IMR-90 (cell line): ENCODE measurements at places on chromosomes 5 and 9.

DNA sequence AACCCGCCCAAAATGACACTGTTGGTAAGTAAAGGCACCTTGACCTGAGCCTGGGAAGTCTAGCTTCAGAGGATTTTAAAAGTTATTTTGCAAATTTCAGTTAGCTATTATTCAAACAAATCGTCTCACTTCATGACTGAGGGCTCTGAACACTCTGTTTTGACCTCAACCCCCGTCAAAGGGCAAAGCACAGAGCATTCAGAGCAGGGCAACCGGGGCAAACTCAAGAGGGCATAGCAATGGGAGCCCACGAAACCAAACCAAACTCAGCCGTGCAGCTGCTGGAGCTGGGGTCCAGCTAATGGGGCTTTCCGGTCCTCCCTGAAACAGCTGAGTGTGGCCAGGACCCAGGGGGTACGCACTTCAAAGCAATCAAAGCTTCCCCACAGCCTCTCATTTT, 1.6 kb downstream of the C9 start:
- H3K27ac ChIP-seq = no peak overlapping the region
- no peaks in the 10 kb centered on the region for H3K36me3 ChIP-seq
- no peak for DNase-seq
- no peak overlapping the region for H3K4me3 ChIP-seq
- H3K4me1 ChIP-seq = no peaks in the 10 kb centered on the region

DNA sequence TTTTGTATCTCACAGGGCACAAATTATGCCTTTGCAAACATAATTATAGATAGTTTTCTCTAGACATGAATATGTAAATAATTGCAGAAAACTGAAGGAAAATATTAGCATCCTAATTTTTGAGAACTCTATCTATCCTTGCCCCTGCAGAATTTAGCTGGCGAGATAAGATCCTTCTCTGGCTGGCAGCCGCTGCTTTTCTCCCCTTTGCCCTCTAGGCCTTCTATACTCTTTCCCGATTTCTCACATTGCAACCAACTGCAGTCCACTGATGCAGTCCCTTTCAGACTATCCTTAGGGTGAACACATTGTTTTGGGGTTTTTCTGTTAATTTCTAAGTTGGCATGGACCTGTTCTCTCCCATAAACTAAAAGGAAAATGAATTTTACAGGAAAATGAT, 91.3 kb downstream of the CD180 start:
- H3K36me3 ChIP-seq = peaks cover 14% of the 10 kb centered on the region
- H3K4me1 ChIP-seq = peaks cover 2% of the 10 kb centered on the region; the same call in 1 of the 2 replicates
- H3K27me3 ChIP-seq = no peaks in the 10 kb centered on the region
- no peak for DNase-seq
- H3K27ac ChIP-seq = no peak overlapping the region

DNA sequence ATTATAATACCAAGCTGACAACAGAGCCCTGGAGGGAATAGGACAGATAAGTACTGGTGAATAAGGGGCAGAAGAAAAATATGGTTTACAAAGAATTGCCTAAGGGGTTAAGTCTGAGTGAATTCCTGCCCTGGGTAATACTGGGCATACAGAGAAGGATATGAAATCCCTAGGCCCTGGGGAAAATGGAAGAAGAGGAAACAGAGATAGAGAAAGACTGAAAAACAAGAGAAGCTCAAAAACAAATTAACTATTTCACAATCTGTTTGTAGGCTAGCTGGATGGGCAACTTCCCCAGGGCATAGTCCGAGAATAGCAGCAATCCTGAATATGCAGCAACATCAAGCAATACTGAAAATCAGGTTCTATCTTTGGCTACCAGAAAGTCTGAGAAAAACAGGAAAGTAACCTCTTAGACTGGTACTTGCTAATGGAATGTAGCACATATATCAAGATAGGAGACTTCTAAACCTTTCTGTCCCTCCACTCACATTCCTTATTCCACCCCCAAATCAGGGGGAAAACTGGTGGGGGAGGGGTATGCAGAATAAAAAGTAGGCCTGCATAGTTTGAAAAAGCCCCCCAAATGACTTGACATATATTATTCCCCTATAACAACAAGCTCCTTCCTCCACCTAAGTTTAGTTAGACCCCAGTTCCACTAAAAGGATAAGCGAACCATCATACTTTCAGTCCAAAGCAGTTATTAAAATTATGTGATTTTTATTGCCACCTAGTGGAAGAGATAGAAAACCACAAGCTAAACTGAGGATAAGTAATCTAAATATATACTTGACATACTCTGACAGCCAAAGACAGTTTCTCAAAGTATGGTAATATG, 20.6 kb downstream of the SLC38A9 start:
- H3K4me1 ChIP-seq = no peaks in the 10 kb centered on the region; the same call in 1 of the 2 replicates
- peak; percentile 59 for DNase-seq
- H3K27me3 ChIP-seq = no peaks in the 10 kb centered on the region

GRCh38 chr9:38708759-38709158, 11.2 kb downstream of the FAM240B start:
- H3K4me3 ChIP-seq = no peak overlapping the region
- no peak for DNase-seq
- H3K27ac ChIP-seq = no peak overlapping the region
- H3K27me3 ChIP-seq = no peaks in the 10 kb centered on the region
- no peaks in the 10 kb centered on the region for H3K36me3 ChIP-seq
- no peaks in the 10 kb centered on the region for H3K4me1 ChIP-seq

DNA sequence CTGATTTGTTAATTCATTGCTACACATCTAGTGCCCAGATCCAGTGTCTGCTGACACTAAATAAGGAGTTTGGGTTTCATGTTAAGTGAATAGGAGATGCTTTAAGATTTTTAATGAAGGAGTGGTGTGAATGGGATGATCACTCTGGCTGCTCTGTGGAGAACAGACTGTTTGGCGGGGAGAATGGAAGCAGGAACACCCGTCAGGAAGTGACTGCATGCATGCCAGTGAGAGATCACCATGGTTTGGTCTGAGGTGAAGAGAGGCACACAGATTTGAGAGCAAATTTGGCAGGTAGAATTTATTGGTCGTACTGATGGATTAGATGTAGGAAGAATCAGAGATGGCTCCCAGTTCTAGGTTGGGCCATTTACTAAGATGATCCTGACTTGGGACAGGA, 19.8 kb downstream of the ATP6V0E1 start:
- H3K27ac ChIP-seq = no peak overlapping the region
- H3K4me3 ChIP-seq = no peak overlapping the region
- no peaks in the 10 kb centered on the region for H3K27me3 ChIP-seq
- H3K4me1 ChIP-seq = peaks cover 14% of the 10 kb centered on the region
- DNase-seq = no peak

GRCh38 chr5:90095292-90096060, 314.1 kb downstream of the CETN3 start:
- H3K4me1 ChIP-seq = no peaks in the 10 kb centered on the region
- H3K27ac ChIP-seq = no peak overlapping the region
- no peak overlapping the region for H3K4me3 ChIP-seq
- DNase-seq = no peak

GRCh38 chr5:15577132-15577531, 77.2 kb downstream of the FBXL7 start:
- H3K4me1 ChIP-seq = peaks cover 12% of the 10 kb centered on the region; the same call in 1 of the 2 replicates
- peaks cover 3% of the 10 kb centered on the region; the same call in 1 of the 2 replicates for H3K36me3 ChIP-seq
- H3K27ac ChIP-seq = no peak overlapping the region
- no peak overlapping the region for H3K4me3 ChIP-seq
- no peak for DNase-seq

DNA sequence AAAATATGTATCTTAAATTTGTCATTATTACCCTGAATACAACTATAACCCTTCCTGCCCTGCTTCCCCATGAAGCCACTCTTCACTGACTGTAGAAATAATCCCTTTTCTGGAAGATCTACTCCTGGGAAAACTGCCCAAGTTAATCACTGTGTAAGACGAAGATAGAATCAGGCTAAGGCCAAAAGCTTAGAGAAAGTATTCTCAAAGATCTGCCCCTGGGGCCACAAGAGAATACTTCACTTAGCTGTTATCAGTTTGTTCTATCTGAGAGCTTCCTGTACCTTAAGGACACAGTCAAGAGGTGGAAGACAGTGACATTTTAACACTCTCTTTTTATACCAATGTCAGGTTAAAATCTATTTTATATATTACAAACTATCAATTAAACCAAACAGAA, 33.8 kb downstream of the RNF145 start:
- no peak overlapping the region for H3K27ac ChIP-seq
- peaks cover 13% of the 10 kb centered on the region for H3K36me3 ChIP-seq

DNA sequence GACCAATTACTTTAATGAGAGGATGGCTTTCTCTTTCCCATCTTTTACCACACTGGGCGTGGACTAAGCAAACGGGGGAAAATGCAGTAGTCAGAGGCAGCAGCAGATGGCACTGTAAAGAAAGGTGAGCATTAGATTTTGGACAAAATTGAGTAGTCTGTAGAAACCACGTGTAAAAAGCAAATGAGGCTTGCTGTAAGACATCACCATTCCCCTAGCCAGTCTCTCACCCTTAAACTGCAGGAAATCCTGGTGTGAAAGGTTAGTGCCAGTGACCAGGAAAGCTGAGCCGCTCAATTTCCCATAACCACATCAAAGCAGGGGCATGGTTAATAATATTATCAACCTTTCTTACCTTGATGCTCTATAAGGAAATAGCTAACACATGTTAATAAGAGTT, 31.8 kb downstream of the SPATA31C2 start:
- H3K36me3 ChIP-seq = no peaks in the 10 kb centered on the region
- H3K27me3 ChIP-seq = peaks cover 6% of the 10 kb centered on the region; the same call in 1 of the 2 replicates
- no peak overlapping the region for H3K27ac ChIP-seq
- peak; percentile 36 for DNase-seq
- H3K4me1 ChIP-seq = no peaks in the 10 kb centered on the region

DNA sequence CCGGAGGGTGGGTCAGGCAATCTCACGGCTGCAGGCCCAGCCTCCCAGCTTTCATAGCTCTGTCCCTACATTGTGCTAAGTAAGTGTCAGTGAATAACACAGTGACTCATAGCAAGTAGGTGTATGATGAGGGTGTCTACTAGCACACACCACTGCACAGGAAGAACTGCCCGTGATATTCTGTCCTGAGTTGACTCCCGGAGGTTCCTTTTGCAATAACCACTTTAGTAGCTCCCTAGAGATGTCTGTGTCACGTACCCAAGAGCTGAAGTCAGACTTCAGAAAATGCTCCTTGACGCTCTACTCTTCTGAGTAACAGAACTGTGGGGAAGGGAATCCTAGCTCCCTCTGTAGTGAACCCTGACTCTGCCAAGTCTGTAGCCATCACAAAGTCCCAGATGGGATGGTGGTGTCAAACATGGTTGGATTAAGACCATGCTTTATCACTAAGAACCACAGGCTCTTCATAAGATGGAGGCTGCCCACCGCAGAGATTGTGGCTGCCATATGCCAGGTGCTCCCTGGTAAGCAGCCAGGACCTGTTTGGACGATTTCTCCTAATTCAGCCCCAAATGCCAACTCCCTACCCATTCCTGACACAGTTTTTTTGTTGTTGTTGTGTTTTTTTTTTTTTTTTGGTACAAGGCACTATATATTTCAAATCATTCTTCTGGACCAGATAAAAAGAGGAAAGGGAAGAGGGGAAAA, 352.6 kb upstream of the PANK3 start:
- H3K4me3 ChIP-seq = no peak overlapping the region
- H3K4me1 ChIP-seq = no peaks in the 10 kb centered on the region
- no peaks in the 10 kb centered on the region for H3K27me3 ChIP-seq
- H3K27ac ChIP-seq = no peak overlapping the region
- no peaks in the 10 kb centered on the region for H3K36me3 ChIP-seq

DNA sequence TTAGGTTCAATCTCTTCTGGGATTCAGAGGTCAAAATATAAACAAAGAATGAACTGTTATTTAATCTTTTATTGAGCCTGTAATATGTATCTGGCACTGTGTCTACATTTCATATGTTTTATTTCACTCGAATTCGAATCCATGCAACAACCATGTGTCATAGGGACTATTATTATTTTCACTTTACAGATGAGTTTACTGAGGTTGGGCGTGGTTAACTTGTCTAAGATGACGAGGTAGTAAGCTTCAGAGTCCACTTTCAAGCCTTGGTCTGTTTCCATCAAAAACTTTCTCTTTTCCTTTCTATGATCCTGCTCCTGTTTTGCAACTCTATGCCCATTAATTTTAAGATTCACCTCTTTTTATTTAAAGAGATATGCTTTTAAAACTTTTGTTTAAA, 55.2 kb upstream of the DMAC1 start:
- DNase-seq = no peak
- H3K4me3 ChIP-seq = no peak overlapping the region
- H3K27me3 ChIP-seq = no peaks in the 10 kb centered on the region
- no peak overlapping the region for H3K27ac ChIP-seq
- H3K36me3 ChIP-seq = no peaks in the 10 kb centered on the region

- H3K4me3 ChIP-seq = no peak overlapping the region
- H3K4me1 ChIP-seq = no peaks in the 10 kb centered on the region
- H3K27ac ChIP-seq = no peak overlapping the region
- no peak for DNase-seq
- peaks cover 58% of the 10 kb centered on the region for H3K27me3 ChIP-seq
- no peaks in the 10 kb centered on the region for H3K36me3 ChIP-seq
Observed at GRCh38 chr9:134933076-134933659, 15.5 kb upstream of the FCN1 start.

DNA sequence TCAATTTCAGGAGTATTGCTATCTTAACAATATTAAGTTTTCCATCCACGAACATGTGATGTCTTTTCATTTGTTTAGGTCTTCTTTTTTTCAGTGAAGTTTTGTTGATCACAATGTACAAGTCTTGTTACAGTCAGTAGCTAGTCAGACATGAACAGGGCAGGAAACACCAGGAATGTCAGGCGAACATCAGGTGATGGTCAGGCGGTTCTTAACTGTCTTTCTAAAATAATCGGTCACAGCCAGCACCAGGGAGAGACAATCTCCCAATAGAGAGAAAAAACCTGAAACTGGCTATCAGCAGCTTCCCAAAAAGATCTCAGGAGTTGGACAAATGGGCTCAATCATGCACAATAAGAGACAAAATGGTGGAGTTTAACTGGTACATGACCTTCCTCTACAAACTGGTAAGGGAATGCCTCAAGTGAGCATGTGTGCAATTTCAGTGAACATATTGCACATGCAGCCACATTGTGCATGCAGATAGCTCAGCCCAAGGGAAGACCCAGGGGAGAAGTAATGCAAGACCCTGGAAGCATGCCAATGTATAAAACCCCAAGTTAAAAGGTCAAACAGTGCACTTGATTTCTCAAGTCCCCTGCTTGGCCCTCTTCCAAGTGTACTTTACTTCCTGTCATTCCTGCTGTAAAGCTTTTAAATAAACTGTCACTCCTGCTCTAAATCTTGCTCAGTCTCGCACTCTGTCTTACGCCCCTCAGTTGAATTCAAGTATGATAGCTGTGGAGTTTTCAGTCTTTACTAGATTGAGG, 176.1 kb upstream of the RASEF start:
- DNase-seq = no peak
- no peaks in the 10 kb centered on the region for H3K36me3 ChIP-seq
- no peak overlapping the region for H3K27ac ChIP-seq

DNA sequence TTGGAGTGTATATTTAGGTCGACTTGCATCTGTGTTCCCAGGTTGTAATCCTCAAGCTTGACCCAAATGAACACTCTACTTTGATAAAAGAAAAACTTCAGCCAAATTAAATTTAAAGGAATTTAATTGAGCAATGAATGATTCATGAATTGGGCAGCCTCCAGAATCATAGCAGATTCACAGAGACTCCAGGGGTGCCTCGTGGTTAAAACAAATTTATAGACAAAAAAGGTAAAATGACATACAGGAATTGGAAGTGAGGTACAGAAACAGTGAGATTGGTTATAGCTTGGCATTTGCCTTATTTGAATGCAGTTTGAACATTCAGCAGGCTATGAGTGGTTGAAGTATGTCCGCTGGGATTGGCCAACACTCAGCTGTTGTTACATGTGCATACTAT, 21.6 kb upstream of the SPATA31D4 start:
- no peak overlapping the region for H3K27ac ChIP-seq
- no peaks in the 10 kb centered on the region for H3K4me1 ChIP-seq
- no peaks in the 10 kb centered on the region for H3K27me3 ChIP-seq
